ENCODE measurements at places on chromosomes 13 and 19.

- DNase-seq = no peak
These were observed 567.4 kb downstream of the FGF9 start for GRCh38 chr13:22238269-22238668.

- no peak for DNase-seq
These were observed 10.1 kb upstream of the GJA3 start for GRCh38 chr13:20170921-20171320.

- DNase-seq = no peak
These were observed 450 bp downstream of the SELENOW start for GRCh38 chr19:47778954-47779351.

DNA sequence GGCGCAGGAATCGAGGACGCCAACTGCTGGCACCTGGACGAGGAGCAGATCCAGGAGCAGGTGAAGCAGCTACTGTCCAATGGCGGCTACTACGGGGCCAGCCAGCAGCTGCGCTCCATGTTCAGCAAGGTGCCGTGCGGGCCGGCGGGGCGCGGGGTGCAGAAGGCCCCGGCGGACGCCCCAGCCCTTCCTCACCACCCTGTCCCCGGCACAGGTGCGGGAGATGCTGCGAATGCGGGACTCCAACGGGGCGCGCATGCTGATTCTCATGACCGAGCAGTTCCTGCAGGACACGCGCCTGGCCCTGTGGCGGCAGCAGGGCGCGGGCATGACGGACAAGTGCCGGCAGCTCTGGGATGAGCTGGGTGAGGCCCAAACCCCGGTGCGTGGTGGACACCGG, 13.6 kb downstream of the ZSWIM4 start:
- no peak for DNase-seq

Data from SW480 (cell line).